ENCODE measurements at places on chromosomes 1 and 21.

DNA sequence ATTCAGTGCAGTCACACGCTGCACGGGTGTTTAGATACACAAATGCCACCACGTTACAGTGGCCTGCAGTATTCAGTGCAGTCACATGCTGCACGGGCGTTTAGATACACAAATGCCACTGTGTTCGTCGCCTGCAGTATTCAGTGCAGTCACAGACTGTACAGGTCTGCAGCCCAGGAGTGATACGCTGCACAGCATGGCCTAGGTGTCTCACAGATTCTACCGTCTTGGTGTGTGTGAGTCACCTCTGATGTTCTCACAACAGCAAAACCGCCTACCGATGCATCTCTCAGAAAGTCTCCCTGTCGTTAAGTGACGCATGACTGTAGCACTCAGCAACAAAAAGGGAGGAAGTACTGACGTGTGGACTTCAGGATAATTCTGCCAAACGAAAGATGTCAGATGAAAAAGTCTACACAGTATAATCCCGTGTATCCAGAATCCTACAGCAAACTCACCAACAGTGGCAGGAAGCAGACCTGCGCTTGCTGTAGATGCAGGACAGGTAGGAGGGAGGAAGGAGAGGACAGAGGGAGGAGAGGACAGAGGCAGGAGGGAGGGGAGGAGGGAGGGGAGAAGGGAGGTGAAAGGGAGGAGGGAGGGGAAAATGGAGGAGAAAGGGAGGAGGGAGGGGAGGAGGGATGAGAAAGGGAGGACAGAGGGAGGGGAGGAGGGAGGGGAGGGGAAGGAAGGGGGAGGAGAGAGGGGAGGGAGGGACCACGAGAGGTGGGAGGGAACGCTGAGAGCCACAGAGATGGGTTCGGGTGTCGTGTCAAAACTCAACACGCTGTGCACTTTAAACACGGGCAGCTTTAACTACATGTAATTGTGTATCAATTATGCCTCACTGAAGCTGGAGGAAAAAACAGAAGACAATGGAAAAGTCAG, 36.3 kb upstream of the PCBP3 start:
- no peak for DNase-seq

GRCh38 chr1:229642376-229642775, 16.3 kb downstream of the URB2 start:
- no peak for DNase-seq

DNA sequence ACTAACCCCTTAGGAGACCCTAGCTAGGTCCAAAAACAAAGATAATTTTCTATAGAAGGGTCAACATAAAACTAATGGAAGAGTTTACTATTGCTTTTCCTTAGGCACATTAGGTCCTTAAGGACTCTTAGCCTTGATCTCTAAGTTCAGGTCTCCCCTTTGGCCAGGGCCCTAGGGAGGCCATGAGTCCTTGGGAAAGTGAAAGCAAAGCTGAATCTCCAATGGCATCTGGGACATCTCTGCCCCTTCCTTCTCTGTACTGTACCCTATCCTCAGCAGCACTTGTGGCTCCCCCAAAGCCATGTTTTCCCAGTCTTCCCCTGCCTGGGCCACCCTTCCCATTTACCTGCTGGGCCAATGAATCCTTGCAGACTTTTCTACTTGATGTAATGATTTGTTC, 14.3 kb downstream of the IER5 start:
- DNase-seq, result no peak

DNA sequence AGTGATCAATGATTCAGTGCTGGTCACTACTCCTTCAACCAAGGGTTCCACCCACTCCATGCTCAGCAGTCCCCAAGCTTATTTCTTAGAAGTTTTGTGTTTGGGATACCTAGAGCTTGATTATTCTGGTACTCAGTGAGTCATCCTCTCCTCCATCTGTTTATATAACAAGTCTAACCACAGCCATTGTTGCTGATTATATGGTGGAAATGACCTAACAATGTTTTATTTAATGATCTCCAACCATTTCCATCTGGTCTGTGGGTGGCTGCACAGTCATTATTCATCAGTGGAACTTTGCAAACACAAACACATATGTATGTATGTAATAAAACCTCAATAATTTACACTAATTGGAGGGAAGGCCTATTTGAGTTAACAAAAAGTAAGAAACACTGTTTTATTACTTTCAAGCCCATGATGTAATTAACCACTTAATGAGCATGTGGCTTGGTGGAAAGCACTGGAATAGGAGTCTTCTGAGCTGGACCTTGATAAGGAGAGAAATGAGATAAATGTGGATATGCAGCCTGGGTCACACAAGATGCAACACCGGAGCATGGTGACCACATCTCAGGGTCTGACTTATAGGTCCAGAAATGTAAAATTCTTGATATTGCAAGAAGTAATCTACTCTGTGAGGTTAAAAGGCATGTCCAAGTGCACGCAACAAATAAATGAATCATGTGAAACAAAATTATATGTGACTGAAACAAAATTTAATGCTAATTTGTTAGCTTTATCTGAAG, 99.0 kb upstream of the WLS start:
- no peak for DNase-seq

DNA sequence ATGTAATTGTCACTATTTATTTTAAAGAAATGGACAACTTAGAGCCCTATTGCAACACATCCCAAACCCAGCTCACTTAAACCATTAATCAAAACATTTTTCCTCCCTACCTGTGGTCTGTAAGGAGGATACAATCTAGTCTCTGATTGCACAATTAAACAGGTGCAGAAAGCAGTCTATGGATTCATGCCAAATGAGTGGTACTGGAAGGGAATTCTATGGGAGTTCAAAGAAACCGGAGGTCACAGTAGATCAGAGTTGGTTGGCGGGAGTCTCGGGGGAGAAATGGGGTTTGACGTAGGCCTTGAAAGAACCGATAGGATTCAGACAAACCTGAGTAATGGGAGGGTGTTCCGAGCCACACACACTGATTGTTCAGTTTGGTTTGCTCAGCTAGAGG, 314.9 kb downstream of the KIF26B start:
- no peak for DNase-seq

GRCh38 chr1:89465201-89465600, 59.4 kb upstream of the LRRC8B start:
- no peak for DNase-seq

DNA sequence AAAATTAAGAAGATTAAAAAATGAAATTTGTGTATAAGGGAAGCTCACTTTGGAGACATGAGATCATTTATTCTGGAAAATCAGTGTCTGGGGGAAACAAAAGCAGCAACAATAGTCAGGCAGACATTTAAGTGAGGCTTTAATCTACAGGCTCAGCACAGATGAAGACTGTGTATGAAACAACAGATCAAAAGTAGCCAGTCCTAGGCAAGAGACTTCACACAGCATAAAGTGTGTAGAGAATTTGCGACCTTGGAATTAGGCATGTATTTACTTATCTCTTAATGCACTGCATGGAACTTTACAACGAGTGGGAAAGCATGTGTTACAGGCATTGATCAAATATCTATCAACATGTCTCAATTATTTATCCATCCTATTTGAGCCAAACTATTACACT, 1099.9 kb downstream of the PLA2G4A start:
- DNase-seq, result no peak

- DNase-seq, result no peak
Observed at GRCh38 chr1:44821240-44821715, 13.0 kb downstream of the BTBD19 start.

- no peak for DNase-seq
Observed at GRCh38 chr1:9306006-9306405, 13.3 kb downstream of the SPSB1 start.

DNA sequence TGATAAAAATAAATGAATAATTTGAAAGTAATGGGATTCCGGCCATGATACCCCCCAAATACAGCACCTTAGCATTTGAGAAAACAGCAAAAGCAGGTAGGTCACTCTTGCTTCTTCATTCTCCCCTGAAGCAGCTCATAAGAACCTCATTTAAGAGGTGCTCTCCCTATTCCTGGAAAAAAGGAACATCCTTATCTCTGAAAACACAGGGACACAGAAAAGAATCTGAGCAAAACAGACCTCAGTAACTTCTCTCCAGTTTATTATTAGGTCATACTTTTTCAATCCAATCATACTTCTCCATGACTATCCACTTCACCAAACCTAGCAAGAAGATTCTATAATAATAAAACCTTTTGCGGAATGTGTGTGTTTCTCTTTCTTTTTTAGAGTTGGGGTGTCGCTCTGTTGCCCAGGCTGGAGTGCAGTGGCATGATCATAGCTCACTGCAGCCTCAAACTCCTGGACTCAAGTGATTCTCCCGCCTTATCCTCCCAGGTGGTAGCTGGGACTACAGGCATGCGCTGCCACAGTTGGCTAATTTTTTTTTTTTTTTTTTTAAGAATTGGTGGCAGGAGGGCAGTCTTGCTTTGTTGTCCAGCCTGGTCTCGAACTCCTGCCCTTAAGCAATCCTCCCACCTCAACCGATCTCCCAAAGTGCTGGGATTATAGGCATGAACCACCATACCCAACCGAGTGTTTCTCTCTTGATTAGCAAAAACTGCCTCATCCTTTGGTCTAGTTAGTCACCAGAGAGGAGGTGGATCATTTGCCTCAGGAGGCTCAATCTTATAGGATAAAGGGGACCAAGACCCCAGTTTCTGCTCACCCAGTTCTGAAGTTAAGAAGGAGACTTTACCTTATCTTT, 10.6 kb upstream of the TRIM33 start:
- no peak for DNase-seq

DNA sequence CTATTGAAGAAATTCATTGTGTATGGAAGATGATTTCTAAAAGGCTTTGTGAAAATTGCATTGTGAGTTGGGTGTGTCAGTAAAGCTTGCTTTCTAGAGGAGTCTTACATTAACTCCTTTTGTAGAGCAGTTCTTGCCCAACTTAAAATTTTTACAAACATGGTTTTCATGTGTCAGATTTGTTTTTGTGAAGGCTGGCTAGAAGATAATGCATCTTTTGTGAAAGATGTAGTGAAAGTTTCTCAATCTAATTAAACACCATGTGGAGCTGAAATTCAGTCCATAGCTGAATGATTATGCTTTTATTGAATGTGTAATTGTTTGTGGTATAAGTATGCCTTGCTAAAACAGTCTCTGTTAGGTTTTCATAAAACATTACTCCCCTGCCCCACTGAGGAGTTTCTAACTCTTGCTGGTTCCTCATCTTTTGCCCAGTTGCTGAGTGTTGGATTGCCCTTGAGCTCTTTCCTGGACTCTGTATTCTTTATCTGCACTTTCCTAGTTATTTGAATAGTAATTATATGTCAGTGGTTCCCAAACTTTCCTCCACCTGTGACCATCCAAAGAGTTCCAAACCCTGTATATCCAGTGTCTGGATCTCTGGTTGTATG, 38.0 kb downstream of the KCTD3 start:
- no peak for DNase-seq

- no peak for DNase-seq
Observed at GRCh38 chr1:8016210-8016894, 9.8 kb downstream of the ERRFI1 start.

GRCh38 chr1:31588751-31589515, 12.6 kb downstream of the TINAGL1 start:
- no peak for DNase-seq

DNA sequence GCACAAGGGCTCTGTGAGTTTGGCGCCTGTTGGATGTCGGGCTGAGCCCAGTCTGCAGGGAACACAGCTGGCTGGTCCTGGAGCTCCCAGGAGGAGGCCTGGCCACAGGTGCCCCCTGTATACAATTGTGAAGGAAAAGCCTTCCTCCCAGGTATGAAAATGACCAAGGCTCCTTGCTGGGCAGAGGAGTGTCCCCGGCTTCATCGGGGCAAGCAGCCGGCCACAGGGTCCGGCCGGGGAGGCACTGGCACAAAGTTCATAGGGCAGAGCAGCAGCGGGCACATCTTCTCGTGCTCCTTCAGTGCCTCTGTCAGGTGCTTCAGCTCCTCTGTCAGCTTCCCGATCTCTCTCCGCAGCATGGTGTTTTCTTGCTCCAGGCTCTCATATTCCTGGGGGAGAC, 13.0 kb downstream of the BATF3 start:
- no peak for DNase-seq

DNA sequence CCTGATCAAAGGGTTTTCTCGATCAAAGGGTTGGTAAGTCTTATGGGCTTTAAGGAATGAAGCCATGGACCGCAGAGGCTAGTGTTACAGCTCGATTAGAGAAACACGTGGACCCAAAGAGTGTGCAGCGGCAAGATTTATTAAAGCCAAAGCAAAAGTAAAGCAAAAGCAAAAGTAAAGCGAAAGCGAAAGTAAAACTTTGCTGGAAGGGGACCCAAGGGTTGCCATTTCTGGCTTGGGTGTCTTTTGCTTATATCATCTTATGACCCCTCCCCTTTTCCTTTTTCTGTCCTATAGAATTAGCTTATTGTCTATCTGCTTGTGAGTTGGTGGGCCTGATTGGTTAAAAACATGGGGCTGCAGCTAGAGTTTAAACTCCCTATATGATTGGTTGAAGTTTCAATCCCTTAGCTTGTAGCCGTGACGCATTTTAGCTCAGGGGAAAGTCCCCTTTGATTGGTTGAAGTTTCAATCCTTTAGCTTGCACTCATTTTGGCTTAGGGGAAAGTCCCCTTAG, 957.0 kb downstream of the AMY1C start:
- peak; percentile 15 for DNase-seq

DNA sequence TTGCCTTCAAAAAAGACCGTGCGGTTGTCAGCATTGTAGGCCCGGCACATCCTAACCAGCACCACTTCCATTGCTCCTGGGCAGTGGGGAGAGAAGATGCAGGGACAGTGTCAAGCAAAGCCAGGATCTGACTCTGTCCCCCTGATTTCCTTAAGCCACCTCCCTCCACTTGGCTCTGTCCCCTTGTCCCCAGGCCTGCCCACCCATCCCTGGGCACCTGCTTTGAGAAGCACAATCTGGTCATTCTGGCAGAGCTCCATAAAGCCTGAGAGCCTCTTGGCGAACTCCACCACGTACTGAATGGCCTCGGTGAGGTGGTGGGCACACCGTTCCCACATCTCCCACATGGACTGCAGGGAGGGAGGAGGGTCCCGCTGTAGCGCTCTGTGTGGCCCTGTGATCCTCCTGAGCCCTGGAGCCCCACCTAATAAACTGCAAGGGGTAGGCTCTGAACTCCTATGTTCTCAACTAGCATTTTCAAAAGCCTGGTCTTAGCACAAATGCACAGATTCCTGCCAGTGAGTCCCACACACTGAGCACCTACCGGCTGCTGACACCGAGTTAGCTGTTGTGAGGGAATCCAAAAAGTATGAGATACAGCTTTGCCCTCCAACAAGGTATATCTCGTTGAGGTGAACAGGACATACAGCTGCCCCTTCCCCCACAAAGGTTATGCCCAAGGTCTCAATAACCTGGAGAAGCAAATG, 8.2 kb upstream of the LINGO4 start:
- DNase-seq, result no peak

GRCh38 chr1:10866321-10867093, 70.1 kb upstream of the CASZ1 start:
- no peak for DNase-seq

- no peak for DNase-seq
Observed at GRCh38 chr1:54973205-54973921, 7.1 kb upstream of the TMEM61 start.
